NCI-H2107 (cell line): ENCODE measurements at places on chromosomes 5 and 9.

DNA sequence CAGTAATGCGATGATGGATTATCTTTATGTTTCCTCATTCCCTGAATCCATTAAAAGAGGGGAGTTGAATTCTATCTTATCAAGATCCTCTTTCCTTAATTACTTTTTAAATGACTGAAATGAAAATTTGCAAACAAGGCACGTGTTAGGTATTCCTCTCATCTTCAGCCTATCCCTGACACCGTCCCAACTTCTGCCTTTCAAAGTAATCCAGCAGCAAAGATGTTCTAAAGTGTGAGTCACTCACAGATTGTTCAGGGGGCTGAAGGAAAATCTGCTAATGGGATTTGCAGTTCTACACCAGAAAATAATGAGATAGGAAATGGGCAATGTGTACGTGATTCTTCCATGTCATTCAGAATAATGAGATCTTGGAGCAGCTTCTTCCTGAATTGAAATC, 403.0 kb downstream of the ARHGEF28 start:
- no peak for DNase-seq

DNA sequence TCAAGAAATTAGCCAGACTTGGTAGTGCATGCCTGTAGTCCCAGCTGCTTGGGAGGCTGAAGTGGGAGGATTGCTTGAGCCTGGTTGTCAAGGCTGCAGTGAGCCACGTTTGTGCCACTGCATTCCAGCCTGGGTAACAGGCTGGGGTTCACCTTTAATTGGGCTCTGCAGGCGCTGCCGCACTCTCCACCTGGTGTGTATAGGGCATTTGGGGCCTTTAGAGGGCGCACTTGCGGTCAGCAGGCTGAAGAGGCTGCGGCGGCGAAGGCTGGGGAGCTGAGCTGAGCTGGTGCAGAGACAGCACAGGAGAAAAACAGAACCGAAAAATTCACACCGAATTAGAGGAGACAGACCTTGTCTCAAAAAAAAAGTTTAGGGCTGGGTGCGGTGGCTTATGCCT, 31.2 kb downstream of the CDK7 start:
- DNase-seq, result no peak

DNA sequence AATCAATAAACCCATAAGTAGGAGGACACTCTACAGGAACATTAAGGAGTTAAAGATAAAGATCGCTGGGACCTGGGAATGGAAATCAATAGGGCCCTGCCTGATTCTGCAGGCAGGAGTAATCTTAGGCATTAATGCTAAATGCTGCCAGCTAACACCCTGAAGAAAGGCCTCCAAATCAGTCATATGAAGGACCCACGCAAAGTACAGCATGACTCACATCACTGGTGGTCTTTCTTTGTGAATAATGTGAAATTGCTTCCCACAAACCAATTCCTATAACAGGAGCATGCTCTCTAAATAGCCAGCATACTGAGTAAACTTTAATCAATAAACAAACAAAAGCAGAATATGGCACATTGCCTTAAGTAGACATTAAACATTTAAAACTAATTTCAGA, 172.3 kb downstream of the SEMA5A start:
- no peak for DNase-seq

DNA sequence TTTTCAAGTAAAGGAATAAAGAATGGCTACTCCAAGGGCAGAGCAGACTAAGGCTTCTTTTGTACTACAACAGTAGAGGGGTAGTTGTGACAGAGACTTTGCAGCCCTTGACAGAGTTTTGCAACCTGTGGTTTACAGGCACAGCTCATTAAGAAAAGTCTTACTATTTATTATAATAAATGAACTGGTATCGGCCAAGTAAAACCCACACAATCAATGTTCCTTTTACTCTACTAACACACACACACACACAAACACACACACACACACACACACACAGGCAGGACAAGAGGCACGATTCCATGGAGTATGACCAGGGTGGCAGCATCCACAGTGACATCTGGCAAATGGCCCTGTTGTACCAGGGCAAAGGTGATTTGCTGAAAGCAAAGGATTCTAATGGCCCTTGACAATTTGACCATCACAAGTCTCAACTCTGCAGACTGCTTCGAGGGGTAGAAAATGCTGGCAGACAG, 59.1 kb upstream of the GOLPH3 start:
- DNase-seq, result no peak

DNA sequence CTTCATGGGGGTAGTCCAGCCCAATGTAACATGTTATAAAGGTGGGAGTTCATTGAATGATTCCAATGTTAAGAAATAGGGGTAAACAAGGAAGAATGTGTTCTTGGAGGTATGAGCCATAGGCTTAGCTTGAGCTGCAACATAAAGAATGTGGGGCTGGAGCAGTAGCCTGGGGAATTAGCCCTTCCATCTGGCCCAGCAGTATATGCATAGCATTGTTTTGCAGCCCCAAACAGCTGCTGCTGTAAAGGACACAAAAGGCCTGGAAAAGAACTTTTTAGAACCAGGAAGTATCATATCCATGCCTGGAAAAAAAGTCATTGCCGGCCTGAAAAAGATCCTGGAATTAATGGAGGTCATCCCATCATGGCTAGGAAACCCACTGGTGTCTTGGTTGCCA, 55.8 kb upstream of the SMARCA2 start:
- no peak for DNase-seq

DNA sequence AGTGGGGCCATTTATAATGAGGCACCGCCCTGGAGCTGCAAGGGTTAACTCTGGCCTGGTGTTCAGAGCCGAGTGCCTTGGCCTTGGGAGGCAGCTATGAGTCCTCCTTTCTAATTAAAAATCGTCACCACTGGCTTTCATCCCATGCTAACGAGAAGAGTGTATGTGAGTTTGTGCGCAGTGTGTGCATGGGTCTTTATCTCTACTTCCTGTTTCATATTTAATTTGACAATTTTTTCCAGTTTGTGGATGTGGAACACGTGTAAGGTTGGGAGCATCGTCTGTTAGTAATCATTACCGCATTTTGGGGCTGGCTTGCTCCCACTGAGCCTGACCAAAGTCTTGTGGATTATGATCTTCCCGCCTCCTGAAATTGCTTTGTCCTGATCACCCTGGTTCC, 76.4 kb downstream of the NDFIP1 start:
- DNase-seq, result no peak

DNA sequence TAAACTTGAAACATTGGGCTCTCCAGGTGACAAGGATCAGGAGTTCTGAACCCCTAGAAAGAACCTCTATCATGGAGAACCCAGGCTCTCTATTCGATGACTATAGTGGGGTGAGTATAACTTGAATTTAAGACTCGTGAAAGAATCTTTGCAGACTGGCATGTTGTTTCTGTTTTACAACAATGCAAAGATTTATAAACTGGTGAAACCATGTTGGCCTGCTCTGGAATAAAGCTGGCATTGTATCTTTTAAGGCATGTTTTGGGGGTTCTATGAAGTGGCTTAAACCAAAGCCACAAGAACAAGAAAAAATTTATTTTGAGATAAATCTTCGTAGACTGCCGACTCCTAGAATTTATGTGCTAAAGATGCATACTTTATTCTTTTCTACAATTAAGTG, 9.8 kb upstream of the GDNF start:
- no peak for DNase-seq

DNA sequence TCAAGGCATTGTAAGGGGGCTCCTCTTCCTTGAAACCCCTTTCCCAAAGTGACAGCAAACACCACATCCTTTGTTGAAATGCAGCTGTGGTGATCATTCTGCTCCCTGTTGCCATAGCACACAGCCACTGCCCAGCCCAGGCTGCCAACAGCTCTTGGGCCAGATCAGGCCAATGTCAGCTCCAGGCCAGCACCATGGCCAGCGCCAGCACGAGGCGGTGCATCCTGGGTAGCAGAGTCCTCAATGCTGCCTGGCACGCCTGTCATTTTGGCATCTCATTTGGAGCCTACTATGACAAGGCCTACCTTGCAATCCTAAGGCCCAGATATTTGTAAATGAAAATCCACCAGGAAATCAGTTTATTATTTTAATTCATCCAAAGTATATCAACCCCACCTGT, 390.6 kb downstream of the DNAH5 start:
- DNase-seq, result no peak

DNA sequence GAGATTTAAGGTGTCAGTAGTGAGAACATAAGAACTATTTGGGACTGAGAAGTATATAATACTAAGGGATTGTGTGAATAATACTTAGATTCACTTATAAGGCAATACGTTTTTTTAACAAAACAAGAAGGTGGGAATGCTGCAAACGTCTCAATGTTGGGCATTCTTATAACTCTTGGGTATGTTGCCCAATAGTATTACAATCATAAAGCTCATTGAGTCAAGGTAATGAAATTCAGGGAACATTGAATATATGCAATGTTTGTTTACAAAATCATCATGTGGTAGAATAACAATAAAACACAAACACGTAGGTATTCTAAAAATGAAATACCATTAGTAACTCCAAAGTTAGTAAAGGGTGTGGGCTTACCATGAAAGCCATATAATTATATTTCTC, 400.7 kb downstream of the KIAA0825 start:
- no peak for DNase-seq

DNA sequence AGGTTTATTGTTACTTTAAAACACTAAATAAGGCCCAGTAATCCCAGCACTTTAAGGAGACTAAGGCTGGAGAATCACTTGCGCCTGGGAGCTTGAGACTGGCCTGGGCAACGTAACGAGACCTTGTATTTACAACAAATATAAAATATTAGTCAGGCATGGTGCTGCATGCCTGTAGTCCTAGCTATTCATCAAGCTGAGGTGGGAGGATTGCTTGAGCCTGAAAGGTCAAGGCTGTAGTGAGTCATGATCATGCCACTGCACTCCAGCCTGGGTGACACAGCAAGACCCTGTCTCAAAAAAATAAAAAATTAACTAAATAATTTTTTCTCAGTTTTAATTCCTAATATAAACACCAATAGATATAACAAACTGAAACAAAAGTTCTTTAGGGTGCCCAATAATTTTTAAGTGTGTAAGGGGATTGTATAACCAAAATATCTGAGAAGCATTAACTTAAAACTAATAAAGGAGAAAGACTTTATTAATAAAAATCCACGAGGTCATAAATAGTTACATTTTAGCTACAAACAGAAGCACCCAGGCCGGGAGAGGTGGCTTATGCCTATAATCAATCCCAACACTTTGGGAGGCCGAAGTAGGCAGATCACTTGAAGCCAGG, 32.7 kb downstream of the FAM13B start:
- DNase-seq, result no peak

GRCh38 chr9:116643691-116644090, 43.4 kb upstream of the TRIM32 start:
- DNase-seq, result no peak

DNA sequence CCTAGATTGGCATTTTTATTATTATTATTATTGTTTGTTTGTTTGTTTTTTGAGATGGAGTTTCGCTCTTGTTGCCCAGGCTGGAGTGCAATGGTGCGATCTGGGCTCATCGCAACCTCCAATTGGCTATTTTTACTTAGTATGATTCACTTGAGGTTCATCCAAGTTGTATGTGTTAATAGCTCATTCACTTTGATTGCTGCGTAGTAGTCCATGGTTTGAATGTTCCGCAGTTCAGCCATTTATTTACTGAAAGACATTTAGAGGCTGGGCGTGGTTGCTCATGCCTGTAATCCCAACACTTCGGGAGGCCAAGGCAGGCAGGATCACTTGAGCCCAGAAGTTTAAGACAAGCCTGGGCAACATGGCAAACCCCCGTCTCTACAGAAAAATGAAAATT, 22.6 kb upstream of the MELK start:
- no peak for DNase-seq

GRCh38 chr5:151602806-151603205, 11.7 kb upstream of the FAT2 start:
- DNase-seq, result no peak

- DNase-seq, result no peak
Observed at GRCh38 chr5:10334831-10335230, 18.7 kb upstream of the MARCHF6 start.

- no peak for DNase-seq
Observed at GRCh38 chr5:87722286-87722685, 309.6 kb upstream of the CCNH start.

GRCh38 chr9:136332482-136332983, 5.2 kb downstream of the GPSM1 start:
- DNase-seq, result no peak

DNA sequence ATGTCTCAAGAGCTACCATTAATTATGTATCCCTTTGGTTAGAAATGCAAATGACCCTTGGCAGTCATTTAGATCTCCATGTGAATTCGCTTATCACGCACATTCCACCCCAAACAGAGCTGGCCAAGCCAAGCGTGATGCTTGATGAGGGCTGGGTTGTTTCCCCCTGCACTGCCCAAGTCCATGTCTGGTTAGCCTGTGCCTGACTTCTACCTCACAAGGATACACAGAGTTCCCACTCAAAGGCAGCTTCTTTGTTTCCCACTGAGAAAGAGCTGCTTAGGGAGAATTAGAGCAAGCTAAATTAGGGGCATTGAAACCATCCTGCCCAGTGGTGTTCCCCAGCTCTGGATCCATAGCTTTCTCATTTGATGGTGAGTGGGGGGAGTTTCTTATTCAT, 87.2 kb downstream of the FSTL4 start:
- no peak for DNase-seq

- DNase-seq, result no peak
Observed at GRCh38 chr5:179201986-179202385, 141.8 kb downstream of the ZNF354C start.

GRCh38 chr5:38579105-38579504, 22.7 kb upstream of the LIFR start:
- DNase-seq, result no peak

- no peak for DNase-seq
Observed at GRCh38 chr5:40033411-40033810, 608.6 kb upstream of the DAB2 start.

DNA sequence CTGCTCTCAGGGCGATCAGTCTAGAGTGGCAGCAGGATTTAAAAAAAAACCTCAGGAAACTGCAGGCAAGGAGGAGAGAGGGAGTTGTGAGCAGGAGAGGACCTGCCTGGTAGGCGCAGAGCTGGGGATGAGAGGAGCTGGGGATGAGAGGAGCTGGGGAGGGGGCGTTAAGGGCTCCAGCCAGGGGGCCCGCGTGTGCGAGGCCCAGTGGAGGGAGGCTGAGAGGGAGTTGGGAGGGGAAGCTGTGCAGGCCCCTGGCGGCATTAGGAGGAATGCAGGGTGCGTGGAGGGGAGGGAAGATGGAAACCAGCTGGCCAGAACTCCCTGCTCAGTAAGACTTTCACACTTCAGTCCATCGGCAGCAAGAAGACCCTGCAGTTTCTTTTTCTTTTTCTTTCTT, 45.2 kb upstream of the HMCN2 start:
- DNase-seq, result no peak

GRCh38 chr5:139821806-139822552, 26.4 kb downstream of the PSD2 start:
- DNase-seq, result no peak
